Aorta (tissue), 5 donors: ENCODE measurements at places on chromosomes 16 and 17. TPM values are rescaled to one million over a fixed set of nuclear protein-coding genes. Genes with fewer than 3 reads are reported as not detected.

DNA sequence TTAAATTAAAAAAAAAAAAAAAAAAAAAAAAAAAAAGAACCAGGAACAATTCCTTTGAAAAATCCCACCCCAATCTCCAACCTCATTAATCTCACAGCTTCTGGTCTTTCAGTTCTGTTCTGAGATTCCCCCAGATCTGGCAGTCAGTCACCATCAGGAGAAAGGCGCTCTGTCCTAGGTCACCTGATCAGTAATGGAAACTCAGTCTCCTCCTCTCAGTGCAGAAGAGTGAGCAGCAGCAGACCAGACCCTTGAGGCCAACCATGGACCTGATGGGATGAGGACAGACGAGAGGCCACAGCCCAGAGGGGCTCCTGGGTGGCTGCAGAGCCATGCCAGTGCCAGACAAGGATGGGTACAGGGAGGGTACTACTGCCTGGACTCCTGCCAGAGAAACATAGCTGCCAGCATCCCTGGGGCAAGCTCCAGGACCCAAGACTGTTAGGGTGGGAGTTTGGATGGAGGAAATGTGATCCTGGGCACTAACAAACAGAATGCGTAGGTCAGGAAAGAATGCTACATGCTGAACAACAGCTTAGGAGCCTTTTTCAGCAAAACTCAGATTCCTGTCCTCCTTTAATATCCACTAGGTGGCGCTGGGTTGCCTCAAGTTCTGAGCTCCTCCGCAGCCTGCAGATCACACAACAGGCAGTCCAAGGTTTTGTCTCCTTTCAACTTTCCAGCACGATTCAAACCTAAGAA, 28.7 kb downstream of the MPG start:
- H3K27ac ChIP-seq: peak overlapping the region; percentile 37
- H3K36me3 ChIP-seq: peaks cover 2% of the 10 kb centered on the region
- H3K27me3 ChIP-seq: no peaks in the 10 kb centered on the region
- DNase-seq: no peak

GRCh38 chr17:43721537-43722268, 36.9 kb downstream of the SOST start:
- no peaks in the 10 kb centered on the region for H3K27me3 ChIP-seq
- peaks cover 3% of the 10 kb centered on the region for H3K4me1 ChIP-seq
- H3K27ac ChIP-seq: peak overlapping the region; percentile 7
- H3K36me3 ChIP-seq: no peaks in the 10 kb centered on the region
- H3K4me3 ChIP-seq: no peak overlapping the region
- DNase-seq: no peak

- no peak overlapping the region for H3K4me3 ChIP-seq
- H3K36me3 ChIP-seq: no peaks in the 10 kb centered on the region
- no peak overlapping the region for H3K27ac ChIP-seq
- no peak for DNase-seq
- no peaks in the 10 kb centered on the region for H3K27me3 ChIP-seq
Measured at GRCh38 chr16:64580558-64580957, 541.3 kb downstream of the CDH11 start.

DNA sequence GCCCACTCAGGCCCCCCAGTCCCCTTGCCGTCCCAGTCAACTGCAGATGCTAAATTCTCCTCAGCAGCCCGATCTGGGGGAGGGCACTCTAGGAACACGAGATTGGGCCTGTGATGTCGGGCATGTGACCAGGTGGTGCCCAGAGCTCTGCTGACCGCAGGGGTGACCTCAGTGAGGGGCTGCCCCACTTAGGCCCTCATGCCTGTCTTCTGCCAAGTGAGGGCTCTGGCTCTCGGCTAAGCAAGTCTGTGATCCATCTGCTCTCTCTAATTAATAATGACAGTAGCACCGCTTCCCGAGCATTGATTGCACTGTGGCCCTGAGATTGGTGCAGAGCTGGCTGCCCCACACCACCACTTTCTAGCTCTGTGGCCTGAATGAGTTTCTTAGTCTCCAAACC, 138.8 kb downstream of the MRM1 start:
- H3K36me3 ChIP-seq: no peaks in the 10 kb centered on the region
- no peak overlapping the region for H3K27ac ChIP-seq
- H3K27me3 ChIP-seq: no peaks in the 10 kb centered on the region
- no peaks in the 10 kb centered on the region for H3K4me1 ChIP-seq
- peak; percentile 17 for DNase-seq

DNA sequence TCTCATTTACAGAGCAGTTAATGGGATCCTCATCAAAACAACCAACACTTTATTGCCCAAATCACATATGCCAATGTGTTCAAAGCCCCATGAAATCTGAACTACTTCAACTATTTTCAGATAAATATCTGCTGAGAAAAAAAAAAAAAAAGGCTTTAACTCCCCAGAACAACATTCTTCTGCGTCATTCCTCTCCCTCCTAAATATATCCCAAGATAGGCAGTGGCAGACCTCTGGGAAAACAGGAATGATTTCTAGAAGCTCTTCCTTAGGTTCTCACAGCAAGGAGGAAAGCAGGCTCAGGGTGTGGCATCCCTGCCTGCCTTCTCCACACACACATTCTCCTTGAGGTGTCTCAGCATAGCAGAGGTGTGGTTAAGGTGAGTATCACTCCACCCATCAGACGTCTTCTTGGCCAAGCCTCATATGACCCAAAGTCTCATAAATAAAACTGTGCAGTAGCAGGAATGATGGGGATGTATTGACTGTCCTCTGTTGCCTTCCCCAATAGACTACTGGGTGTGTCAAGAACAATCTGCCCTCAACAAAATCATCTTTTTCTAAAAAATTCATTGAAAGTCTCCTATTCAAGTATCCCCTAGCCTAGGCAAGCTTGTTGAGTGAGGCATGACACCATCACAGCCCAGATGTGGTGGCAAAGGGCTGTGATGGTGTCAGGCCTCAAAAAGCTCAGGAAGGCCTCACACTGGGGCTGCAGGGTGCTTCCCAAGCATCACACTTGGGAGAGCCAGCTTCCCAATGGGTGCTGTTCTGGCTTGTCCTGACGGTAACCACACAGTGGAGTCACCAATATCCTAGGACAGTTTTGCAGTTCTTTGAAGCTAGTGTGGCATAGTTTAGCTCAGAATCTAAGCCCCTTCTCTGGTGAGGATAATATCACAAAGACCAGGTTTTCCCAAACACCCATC, 135.4 kb upstream of the SOX9 start:
- no peak overlapping the region for H3K27ac ChIP-seq
- no peaks in the 10 kb centered on the region for H3K27me3 ChIP-seq
- no peaks in the 10 kb centered on the region for H3K36me3 ChIP-seq
- H3K4me1 ChIP-seq: no peaks in the 10 kb centered on the region
- DNase-seq: no peak

The ABCC12 gene
- total RNA-seq: not detected

The ZSCAN10 gene
- not detected for total RNA-seq

The SLC13A2 gene
- total RNA-seq: not detected

The QPRT gene
- 1.6 TPM for total RNA-seq
